ENCODE measurements at places on chromosomes 12 and 14. TPM values are rescaled to one million over a fixed set of nuclear protein-coding genes. Genes with fewer than 3 reads are reported as not detected.

- H3K27ac ChIP-seq, result no peak overlapping the region
- no peaks in the 10 kb centered on the region for H3K4me1 ChIP-seq
- no peak overlapping the region for H3K4me3 ChIP-seq
- no peaks in the 10 kb centered on the region for H3K36me3 ChIP-seq
Measured at GRCh38 chr12:95129115-95129514, 55.7 kb upstream of the NR2C1 start.

DNA sequence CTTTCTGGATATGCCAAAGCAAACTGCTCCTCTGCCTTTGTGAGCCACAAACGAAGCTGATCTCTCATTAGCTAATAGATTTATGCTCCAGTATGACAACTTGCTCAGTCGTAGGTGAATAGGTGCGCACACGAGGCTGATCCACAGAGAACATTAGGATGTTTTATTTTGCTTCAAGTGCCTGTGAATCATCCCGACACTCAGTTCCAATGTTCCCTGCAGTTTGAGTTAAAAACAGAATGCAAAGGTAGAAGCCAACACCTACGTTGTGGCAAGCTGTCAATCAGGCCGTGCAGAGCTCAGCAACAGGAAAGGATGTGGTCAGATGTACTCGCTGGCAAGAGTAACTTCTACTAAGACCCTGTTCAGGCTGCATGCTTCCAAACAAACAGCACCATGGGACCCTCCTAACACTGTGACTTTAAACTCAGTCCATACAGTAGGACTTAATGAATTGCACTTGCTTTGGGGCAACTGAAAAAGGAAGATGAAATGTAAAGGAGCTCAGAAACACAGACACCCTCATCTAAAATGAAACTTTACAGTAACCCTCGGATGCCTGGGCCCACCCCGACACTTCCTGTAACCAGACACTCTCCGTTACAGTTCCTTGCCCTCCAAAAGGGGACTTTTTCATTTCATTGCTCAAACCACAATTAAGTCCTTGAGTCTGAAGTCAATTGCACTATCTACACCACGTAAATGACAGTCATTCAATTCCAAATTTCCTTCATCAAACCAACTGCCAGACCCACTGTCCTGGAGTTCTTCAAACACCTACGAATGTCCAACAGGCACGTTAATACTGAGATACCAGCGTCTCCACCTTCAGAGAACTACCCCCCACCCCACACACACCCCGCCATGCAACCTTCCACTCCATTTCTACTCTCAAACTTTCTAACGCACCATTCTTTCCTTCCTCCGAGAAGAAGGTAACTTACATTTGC, 1.6 kb downstream of the CCDC88C start:
- no peaks in the 10 kb centered on the region for H3K36me3 ChIP-seq
- H3K4me3 ChIP-seq, result peak overlapping the region; percentile 84
- no peak for DNase-seq
- H3K4me1 ChIP-seq, result no peaks in the 10 kb centered on the region
- peaks cover 20% of the 10 kb centered on the region for H3K27me3 ChIP-seq

DNA sequence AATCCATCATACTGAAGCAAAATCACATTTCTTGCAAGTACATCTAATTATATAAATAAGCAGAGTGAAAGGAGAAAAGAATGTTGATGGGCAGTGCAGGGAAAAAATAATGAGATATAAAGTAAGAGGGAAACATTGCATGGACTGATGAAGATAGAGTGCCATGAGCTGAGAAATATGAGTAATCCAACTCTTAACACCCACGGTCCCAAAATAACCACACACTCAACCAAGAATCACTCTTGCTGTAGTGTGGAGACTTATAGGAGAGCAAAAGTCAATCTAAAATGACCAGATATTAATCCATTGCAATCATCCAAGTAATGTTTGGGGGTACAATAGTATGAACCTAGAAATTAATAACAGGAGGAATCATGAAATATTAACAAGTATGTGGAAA, 40.2 kb downstream of the MYF5 start:
- no peaks in the 10 kb centered on the region for H3K36me3 ChIP-seq
- H3K4me1 ChIP-seq, result no peaks in the 10 kb centered on the region
- no peak overlapping the region for H3K4me3 ChIP-seq
- no peak for DNase-seq
- no peak overlapping the region for H3K27ac ChIP-seq

DNA sequence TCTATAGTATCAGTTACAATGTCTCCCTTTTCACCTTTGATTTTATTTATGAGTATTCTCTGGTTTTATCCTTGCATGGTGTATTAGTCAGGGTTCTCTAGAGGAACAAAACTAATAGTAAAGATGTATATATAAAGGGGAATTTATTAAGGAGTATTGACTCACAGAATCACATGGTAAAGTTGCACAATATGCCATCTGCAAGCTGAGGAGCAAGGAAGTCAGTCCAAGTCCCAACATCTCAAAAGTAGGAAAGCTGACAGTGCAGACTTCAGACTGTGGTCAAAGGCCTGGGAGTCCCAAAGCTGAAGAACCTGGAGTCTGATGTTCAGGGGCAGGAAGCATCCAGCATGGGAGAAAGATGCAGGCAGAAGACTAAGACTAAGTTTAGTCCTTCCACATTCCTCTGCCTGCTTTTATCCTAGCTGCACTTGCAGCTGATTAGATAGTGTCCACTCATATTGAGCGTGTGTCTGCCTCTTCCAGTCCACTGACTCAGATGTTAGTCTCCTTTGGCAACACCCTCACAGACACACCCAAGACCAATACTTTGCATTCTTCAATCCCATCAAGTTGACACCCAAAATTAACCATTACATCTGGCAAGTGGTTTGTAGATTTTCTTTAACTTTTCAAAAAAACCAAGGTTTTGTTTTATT, 308.0 kb upstream of the LMO3 start:
- no peak for DNase-seq
- no peak overlapping the region for H3K27ac ChIP-seq
- H3K4me3 ChIP-seq, result no peak overlapping the region
- no peaks in the 10 kb centered on the region for H3K4me1 ChIP-seq

GRCh38 chr14:67952381-67952780, 132.8 kb downstream of the RAD51B start:
- no peaks in the 10 kb centered on the region for H3K36me3 ChIP-seq
- no peak overlapping the region for H3K4me3 ChIP-seq
- no peaks in the 10 kb centered on the region for H3K27me3 ChIP-seq
- no peak overlapping the region for H3K27ac ChIP-seq

GRCh38 chr14:71589609-71590008, 342.6 kb upstream of the RGS6 start:
- H3K27ac ChIP-seq, result no peak overlapping the region
- DNase-seq, result no peak
- H3K36me3 ChIP-seq, result no peaks in the 10 kb centered on the region
- H3K27me3 ChIP-seq, result no peaks in the 10 kb centered on the region
- peaks cover 2% of the 10 kb centered on the region for H3K4me1 ChIP-seq

DNA sequence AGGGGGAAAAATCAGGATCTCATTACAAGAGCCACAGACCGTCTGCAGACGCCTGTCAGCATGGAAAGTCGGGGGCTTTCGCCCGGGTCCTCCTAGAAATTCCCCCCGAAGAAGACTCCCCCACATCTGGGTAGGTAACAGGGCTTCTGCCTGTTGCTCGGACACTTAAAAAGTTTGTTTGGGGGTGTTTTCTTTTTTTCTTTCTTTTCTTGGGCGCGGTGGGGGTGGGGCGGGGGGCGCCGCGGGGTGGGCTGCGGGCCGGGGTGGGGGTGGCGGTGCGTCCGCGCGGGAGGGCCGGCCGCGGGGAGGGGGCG, 358 bp downstream of the ELK3 start:
- DNase-seq, result no peak
- H3K4me3 ChIP-seq, result peak overlapping the region; percentile 83
- no peaks in the 10 kb centered on the region for H3K4me1 ChIP-seq
- H3K27ac ChIP-seq, result peak overlapping the region; percentile 89

DNA sequence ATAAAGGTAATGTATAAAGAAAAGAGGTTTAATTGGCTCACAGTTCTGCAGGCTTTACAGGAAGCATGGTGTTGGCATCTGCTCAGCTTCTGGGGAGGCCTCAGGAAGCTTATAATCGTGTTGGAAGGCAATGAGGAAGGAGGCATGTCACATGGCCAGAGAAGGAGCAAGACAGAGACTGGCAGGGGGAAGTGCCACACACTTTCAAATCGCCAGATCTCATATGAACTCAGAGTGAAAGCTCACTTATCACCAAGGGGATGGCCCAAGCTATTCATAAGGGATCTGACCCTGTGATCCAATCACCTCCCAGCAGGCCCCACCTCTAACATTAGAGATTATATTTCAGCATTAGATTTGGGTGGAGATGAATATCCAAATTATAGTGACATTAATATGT, 26.3 kb downstream of the LDHB start:
- no peak overlapping the region for H3K4me3 ChIP-seq
- no peak overlapping the region for H3K27ac ChIP-seq
- DNase-seq, result no peak
- H3K36me3 ChIP-seq, result peaks cover 3% of the 10 kb centered on the region
- no peaks in the 10 kb centered on the region for H3K27me3 ChIP-seq

DNA sequence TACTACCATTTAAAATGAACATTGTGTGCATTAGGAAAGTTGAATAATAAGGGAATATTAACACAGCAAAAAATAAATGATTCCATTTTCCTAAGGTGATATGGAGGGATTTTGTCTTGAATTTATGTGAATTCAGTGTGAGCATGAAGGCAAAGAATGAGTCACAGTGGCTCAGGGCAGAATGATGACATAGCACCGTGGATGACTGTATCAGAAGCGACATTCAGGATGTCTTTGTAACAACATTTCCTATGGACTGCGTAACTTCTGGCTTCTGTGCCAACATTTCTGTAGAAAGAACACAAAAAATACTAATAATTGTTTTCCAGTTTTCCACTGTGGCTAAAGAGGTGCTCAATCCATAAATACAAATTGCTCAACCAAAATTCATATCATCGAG, 54.6 kb downstream of the TTC8 start:
- no peaks in the 10 kb centered on the region for H3K27me3 ChIP-seq
- peaks cover 64% of the 10 kb centered on the region for H3K36me3 ChIP-seq
- H3K4me1 ChIP-seq, result no peaks in the 10 kb centered on the region
- no peak overlapping the region for H3K27ac ChIP-seq
- no peak overlapping the region for H3K4me3 ChIP-seq
- DNase-seq, result no peak

DNA sequence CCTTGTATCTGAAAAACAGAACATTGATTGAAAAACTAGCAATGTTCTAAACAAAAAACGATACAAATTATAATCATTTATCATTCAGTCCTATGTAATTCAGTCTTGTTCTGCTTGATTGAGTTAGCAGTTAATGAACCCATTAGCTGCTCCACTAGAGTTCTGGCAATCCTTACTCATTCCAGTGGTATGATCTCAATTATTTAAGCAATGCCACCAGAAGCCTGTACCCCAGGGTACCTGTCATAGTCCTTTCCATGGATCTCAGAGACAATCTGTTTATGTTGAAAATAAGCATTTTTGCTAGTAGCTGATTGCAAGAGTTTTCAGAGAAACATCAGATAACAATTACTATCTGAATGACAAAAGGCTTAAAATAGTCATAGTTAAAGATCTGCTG, 115.9 kb downstream of the UNC79 start:
- no peaks in the 10 kb centered on the region for H3K4me1 ChIP-seq
- H3K36me3 ChIP-seq, result no peaks in the 10 kb centered on the region
- no peaks in the 10 kb centered on the region for H3K27me3 ChIP-seq
- H3K27ac ChIP-seq, result no peak overlapping the region

DNA sequence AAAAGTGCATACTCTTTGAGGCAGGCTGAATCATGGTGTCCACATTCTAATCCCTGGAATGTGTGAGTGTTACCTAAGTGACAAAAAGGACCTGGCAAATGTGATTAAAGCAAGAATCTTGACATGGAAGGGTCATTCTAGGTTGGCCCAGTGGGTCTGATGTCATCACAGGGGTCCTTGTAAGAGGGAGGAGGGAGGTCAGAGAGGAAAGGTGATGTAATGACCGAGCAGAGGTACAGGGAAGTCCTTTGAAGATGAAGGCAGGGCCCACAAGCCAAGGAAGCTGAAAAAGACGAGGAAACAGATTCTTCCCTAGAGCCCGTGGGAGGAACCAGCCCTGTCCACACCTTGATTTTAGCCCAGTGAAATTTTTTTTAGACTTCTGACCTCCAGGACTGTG, 60.1 kb downstream of the MAP1LC3B2 start:
- H3K4me1 ChIP-seq, result no peaks in the 10 kb centered on the region
- H3K36me3 ChIP-seq, result no peaks in the 10 kb centered on the region
- no peak overlapping the region for H3K27ac ChIP-seq
- no peaks in the 10 kb centered on the region for H3K27me3 ChIP-seq

GRCh38 chr12:68506619-68507018, 104.1 kb upstream of the RAP1B start:
- H3K27me3 ChIP-seq, result no peaks in the 10 kb centered on the region
- H3K4me1 ChIP-seq, result no peaks in the 10 kb centered on the region
- DNase-seq, result no peak
- no peak overlapping the region for H3K27ac ChIP-seq

GRCh38 chr12:116693286-116694227, 44.3 kb downstream of the SPRING1 start:
- H3K4me1 ChIP-seq, result no peaks in the 10 kb centered on the region
- H3K36me3 ChIP-seq, result no peaks in the 10 kb centered on the region
- DNase-seq, result no peak
- H3K4me3 ChIP-seq, result no peak overlapping the region

DNA sequence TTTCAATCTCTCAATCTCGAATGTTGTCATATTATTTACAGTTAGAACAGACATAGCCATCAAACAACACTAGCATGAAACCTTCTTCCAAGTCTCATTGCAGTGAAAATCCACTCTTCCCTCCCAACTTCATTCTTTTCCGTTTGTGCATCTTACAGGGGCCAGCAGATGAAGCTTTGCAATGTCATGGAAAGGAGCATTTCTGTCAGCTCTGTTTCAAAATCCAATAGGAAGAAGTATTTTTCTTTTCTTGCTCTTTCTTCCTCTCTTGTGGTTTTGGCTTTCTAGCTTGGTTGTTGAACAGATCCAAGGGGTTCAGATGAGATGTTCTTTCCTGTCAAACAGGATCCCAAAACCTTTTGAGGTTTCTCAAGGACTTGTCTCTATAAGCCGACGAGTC, 416.6 kb downstream of the AEBP2 start:
- H3K27ac ChIP-seq, result no peak overlapping the region
- H3K36me3 ChIP-seq, result no peaks in the 10 kb centered on the region
- no peaks in the 10 kb centered on the region for H3K27me3 ChIP-seq
- DNase-seq, result no peak
- no peak overlapping the region for H3K4me3 ChIP-seq

DNA sequence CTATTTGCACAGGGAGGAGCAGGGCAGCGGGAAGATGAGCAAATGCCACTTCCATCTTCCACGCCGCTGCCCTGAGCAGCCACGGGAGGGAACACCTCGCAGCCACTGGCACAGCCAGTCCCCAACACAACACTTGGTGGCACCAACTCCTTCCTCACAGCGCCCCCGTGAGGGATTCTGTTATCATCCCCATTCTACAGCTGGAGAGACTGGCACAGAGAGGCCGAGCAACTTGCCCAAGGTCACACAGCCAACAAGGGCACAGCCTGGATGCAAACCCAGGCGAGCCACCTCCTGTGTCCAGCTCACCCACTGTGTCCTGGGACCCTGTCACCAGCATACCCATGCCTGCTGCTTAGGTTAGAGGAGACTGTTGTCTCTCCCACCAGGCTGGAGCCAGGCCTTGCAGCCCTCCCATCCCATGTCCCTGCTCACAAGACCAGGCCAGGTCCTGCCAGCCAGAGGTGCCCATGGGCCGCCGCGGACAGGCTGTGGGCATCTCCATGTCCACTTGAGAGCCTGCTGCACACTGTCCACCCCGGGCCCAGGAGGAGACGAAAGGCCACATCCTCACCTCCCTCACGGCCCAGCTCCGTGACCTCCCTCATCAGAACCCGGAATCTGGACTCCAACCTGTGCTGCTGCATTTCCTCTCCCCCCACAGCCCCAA, 57.0 kb downstream of the NCOR2 start:
- H3K27ac ChIP-seq, result peak overlapping the region; percentile 99
- no peaks in the 10 kb centered on the region for H3K27me3 ChIP-seq
- H3K4me3 ChIP-seq, result no peak overlapping the region

Gene ASB2
- 1.8 TPM for total RNA-seq

Gene MIS18BP1
- total RNA-seq, result 31.6 TPM
